ENCODE measurements at places on chromosomes 1 and 21.

- DNase-seq, result no peak
Measured at GRCh38 chr1:40855513-40855912, 6.7 kb downstream of the CITED4 start.

GRCh38 chr1:59442492-59442891 lies 145.6 kb downstream of the FGGY start:
- no peak for DNase-seq

GRCh38 chr1:47532921-47533792 lies 95.3 kb downstream of the FOXD2 start:
- no peak for DNase-seq

- no peak for DNase-seq
Measured at GRCh38 chr1:209038316-209038715, 545.2 kb upstream of the CAMK1G start.

DNA sequence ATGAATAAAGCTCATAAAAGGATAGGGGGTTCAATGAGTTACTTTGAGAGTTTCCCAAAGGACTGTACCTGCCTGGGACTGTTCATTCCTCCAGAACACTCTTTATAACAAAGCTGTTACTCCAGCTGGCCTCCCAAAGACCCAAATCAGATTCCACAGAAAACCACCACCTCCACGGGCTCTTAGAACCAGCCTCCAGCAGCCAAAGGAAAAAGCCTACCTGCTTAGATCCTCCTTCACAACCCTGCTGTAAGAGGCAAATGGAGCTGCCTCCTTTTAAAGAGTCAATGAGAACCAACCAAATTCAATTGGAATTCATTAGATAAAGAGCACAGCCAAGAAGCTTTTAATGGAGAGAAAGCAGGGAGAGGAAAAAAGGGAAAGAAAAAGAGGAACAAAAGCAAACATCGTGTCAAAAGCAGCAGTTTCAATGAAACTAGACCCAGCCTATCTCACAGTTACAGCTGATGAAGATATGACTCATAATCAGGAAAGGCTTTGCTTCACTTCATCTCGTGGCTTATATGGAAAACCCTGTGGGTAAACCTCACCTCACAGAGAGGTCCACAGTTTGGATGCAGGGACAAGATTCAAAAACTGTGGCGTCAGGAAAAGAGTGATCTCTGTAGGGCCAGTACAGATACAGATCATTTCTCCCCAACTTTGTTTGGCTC lies 27.8 kb upstream of the FMO4 start:
- no peak for DNase-seq

DNA sequence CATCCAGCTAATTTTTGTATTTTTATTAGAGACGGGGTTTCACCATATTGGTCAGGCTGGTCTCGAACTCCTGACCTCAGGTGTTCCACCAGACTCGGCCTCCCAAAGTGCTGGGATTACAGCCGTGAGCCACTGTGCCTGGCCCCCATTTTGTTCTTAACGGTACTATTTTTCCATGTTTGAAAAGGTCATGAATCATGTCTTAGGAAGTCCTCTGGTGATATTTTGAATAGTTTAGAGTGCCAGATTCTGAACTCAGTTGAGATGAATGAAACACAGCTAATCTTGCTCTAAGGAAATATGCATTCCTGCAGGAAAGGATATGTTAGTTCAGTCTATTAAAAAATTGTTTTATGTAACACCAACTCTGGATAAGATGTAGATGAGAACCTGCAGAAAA lies 62.6 kb upstream of the ATP2B4 start:
- no peak for DNase-seq

DNA sequence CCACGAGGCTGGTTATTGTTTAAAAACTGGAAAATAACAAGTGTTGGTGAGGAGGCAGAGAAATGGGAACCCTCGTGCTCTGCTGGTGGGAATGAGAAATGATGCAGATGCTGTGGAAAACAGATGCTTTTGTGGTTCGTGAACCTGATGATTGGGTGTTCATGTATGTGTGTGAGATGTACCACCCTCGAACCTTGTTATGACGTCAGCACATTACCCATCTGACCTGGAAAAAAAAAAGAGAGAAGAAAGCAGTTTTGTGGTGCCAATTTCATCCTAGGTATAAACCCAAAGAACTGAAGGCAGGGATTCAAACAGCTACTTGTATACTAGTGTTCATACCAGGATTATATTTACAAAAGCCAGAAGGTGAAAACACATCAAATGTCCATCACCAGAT lies 6.4 kb upstream of the CFAP107 start:
- DNase-seq, result no peak

DNA sequence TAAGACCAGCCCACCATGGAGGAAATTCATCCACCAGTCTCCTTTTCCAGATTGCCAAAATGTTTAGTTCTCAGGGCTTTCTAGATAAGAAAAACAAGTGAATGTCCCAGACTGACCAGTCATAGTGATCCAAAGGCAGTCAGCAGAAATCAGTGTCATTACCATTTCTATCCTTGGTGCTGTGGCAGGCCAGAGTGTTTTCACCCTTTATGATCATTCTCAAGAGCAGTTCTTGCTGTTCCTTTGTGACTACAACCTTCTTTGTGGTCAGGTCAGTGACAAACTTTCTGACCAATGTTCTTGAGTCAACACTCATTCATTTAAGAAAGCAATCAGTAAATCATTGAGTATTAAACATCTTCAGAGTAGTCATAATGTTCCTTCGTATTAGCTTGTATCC lies 7.3 kb upstream of the DHCR24 start:
- no peak for DNase-seq

- no peak for DNase-seq
Measured at GRCh38 chr21:41246808-41247207, 69.8 kb upstream of the FAM3B start.

GRCh38 chr1:167413328-167413727 lies 105.0 kb downstream of the CD247 start:
- no peak for DNase-seq

GRCh38 chr1:2474104-2474844 lies 1.8 kb upstream of the PLCH2 start:
- no peak for DNase-seq

GRCh38 chr1:205939690-205940330 lies 3.4 kb downstream of the SLC26A9 start:
- DNase-seq, result no peak

GRCh38 chr1:214425101-214425500 lies 126.3 kb downstream of the PTPN14 start:
- DNase-seq, result no peak

GRCh38 chr1:209539576-209539975 lies 43.9 kb upstream of the CAMK1G start:
- no peak for DNase-seq

- no peak for DNase-seq
Measured at GRCh38 chr1:16351456-16351993, 755 bp downstream of the FBXO42 start.

GRCh38 chr1:179807691-179808485 lies 64.8 kb downstream of the FAM163A start:
- DNase-seq, result no peak

GRCh38 chr1:204335085-204335484 lies 24.6 kb downstream of the PLEKHA6 start:
- no peak for DNase-seq

DNA sequence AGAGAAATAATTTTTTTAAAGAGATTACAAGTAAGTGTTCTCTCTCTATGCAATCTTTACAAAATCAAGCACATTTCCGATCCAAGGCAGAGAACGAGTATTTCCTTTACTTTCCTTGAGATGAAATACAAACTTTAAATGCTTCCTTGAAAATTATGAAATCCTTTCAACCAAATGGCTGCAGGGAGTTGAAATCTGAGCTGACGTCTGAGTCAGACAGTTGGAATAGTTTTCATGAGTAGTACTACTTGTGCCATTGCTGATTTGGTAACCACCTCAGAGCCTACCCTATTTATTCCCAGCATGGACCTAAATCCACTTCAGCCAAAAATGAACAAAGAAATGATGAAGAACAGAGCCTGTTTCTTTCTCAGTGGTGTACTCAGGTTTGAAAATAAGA lies 183.6 kb downstream of the GIPC2 start:
- DNase-seq, result no peak

GRCh38 chr1:178650934-178651511 lies 74.0 kb upstream of the RALGPS2 start:
- no peak for DNase-seq

DNA sequence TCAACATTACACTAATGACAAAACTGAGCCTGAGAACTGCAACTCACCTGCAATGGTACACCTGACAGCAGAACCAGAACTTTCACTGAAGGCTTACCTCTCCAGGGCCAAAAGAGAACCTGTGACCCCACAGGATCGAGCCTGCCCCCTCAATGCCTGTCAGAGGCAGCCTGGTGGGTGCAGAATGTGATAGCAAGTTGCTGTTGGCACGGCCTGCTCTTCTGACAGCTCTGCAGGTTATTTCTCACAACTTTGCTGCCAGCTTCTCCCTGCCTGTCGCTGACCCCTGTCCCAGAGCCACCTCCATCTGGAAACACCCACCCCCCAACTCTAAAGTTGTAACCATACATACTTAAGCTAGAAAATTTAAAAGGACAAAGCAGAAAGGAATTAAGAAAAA lies 35.2 kb downstream of the HIVEP3 start:
- no peak for DNase-seq

GRCh38 chr1:81183051-81183450 lies 617.7 kb upstream of the ADGRL2 start:
- DNase-seq, result no peak

- peak; percentile 23 for DNase-seq
Measured at GRCh38 chr1:47388891-47389238, 27.2 kb upstream of the FOXE3 start.

- DNase-seq, result no peak
Measured at GRCh38 chr1:215263636-215264035, 181.1 kb downstream of the KCNK2 start.

- peak; percentile 13 for DNase-seq
Measured at GRCh38 chr1:161192476-161193465, 6.1 kb downstream of the ADAMTS4 start.

GRCh38 chr1:218896202-218896601 lies 277.5 kb upstream of the LYPLAL1 start:
- DNase-seq, result no peak

DNA sequence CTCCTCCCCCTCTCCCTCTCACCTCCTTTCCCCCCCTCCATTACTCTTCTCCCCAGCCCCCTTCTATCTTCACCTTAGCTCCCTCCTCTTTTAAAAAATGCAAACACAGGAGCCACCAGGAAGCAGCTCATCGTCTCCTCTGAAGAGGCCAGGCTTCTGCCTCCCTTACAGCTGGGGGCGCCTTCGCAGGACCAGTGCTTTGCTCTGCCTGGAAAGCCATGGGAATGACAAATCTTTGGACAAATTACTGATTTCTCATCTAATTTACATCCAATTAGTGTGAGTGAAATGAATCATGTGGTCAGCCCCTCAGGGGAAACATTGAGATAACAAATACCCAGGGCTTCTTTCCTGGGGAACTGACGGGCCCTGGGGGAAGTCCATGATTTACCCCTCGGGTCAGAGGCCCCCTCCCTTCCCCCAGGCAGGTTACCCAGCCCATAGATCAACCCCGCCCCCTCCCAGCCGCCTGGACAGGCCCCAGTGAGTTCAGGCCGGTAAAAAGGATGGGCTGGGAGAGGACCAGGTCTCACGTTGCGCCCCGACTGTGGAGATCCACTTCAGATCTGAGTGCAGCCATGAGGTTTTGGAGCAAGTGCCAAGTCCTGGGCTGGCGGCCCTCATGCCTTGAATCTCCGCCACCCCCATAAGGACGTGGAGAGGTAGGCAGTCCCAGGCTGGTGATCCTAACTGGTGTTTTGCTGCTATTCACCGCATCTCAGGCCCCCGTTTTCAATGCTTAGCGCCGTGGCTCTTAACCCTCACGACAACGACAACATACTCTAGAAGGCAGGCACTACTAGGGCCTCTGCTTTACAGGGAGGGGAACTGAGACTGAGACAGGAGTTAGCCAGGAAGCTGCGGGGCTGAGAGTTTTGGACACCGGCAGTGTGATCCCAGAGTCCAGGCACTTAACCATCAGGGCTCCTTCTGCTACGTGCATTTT lies 300.8 kb downstream of the RRAGC start:
- no peak for DNase-seq

GRCh38 chr21:42409366-42409765 lies 5.7 kb downstream of the UBASH3A start:
- DNase-seq, result no peak

GRCh38 chr1:28580722-28581530 lies 11.1 kb upstream of the RAB42 start:
- no peak for DNase-seq

DNA sequence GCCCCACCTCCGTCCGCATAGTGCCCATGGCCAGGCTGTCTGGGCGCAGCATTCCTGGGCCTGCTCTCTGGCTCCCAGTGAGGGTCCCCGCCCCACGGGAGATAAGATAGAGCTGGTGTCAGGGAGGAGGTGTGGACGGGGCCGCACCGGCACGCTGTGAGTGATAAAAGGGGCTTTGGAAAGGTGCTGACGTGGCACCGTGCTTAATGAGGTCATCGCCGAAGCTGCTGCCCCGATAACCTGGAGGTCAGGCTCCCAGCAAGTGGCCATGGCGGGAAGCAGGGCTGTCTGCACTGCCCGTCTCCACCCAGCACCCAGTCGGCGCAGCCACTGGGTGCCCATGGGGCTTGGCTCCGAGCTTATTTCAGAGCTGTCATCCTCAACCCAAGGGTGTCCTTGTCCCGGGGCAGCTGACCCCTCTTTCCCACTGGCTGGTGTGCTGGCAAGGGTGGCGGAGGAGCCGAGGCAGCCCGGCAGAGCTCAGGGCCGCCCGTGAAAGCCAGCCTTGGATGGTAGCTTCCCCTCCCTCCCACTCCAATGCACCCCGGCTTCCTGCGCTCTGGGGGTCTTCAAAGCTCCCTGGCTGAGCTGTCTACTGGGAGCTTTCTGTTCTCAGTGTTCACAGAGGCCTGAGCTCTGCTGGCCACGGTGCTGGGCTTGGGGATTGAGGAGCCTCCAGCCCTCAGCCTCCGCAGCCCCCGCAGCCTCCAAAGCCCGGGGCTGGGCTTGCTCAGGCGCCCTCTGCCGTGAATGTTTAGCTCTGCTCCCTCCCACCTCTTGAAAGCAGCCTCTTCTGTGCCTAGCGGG lies 105.1 kb upstream of the ARHGEF16 start:
- DNase-seq, result no peak

DNA sequence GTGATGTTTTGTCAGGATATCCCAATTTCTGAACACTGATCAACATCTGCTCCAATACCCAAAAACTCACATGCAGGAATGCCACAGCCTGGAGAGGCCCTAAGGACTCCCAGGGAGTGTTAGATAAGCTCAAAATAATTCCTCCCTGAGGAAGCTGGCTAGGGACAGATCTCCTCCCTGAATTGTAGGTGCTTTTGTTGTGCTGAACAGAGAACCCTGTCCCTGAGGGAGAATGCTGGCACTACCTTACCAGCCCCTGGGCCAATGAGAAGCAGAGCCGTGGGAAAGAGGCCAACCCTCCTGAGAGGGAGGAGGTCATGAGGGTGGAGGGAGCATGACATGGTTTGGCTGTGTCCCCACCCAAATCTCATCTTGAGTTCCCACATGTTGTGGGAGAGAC lies 73.6 kb upstream of the PTGFRN start:
- no peak for DNase-seq

- DNase-seq, result no peak
Measured at GRCh38 chr1:190377991-190378390, 99.7 kb downstream of the BRINP3 start.

- DNase-seq, result no peak
Measured at GRCh38 chr1:77465139-77465538, 183.3 kb downstream of the AK5 start.

All from NCI-H1930 (cell line).